ENCODE measurements at places on chromosomes 2 and 18.

- no peak for DNase-seq
Measured at GRCh38 chr2:220748875-220749479, 823.1 kb downstream of the EPHA4 start.

DNA sequence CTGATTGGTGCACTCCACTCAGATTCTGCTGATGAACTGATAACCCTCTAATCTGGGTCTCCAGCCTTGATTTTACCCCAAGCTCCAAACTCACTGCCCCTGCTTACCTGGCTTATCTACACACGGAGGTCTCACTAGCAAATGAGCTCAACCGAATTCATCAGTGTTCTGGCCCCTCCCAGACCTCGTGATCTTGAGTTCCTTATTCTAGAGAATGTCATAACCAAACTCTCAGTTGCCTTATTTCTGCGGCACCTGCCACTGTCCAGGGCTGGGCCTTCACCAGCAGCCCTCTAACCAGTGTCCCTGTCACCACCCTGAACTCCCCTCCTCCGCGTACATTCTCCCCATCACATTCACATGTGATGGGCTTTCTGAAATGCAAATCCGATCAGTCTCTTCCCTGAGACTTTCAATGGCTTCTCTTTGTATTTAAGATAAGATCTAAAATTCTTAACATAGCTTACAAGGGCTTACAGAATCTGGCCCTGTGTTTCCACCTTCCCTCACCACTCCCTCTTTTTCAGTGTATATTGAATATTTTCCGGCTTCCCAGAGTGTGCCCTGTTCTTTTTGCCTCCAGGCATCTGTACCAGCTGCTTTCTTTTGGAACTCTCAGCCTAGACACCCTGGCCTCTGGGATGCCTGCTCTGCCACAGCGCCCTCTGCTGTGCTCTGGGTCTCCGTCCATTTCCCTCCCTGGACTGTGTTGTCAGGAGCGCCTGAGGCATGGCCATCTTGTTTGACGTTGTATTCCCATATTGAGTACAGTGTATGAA lies 31.1 kb downstream of the NAB1 start:
- peak; percentile 18 for DNase-seq

DNA sequence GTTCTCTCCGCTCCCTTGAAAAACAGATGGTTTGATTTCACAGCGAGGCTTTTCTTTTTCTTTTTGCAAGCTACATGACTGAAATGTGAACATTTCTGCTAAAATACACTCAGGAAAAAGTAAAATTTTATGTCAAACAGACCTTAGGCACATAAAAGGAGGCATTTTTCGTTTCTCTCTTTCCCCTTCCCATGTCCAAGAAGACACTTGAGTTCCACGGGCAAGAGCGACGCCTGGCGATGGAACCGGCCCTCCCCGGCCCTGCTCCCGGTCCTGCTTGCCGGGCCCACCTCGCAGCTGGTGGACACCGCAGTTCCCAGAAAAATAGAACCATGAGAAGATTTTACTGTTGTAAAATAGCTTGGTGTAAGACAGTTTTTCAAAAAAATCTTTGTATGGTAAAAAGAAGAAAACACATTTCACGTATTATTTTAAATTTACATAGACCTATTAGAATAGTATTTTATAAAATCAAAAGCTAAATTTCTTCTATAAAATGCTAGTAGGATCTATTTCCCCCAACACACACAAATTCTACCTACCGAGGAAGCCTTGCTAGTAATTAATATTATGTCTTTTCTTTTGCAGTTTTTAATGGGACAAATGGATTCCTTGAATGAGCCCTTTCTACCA lies 2.3 kb upstream of the ALKAL2 start:
- DNase-seq: no peak

GRCh38 chr2:215982465-215982875 lies 30.9 kb downstream of the MREG start:
- no peak for DNase-seq

DNA sequence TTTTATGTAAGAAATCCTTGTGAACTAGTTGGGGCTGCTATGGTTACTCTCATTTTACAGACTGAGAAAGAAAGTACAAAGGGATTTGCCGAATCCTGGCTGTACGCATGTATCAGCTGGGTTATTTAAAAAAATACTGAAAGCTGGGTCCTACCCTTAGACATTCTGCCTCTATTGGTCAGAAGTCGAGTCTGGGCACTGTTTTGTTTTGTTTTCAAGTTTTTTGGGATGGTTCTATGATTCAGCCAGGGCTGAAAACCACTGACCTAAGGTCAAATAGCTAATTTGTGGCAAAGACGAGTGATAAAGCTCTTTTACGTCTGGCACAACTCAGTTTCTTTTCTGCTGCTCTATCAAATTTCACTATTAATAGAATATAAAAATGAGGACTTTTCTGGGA lies 5.9 kb upstream of the SLC8A1 start:
- DNase-seq: no peak

- DNase-seq: no peak
Measured at GRCh38 chr2:100664021-100664755, 101.4 kb downstream of the PDCL3 start.

- DNase-seq: no peak
Measured at GRCh38 chr2:204530464-204530805, 14.8 kb upstream of the PARD3B start.

DNA sequence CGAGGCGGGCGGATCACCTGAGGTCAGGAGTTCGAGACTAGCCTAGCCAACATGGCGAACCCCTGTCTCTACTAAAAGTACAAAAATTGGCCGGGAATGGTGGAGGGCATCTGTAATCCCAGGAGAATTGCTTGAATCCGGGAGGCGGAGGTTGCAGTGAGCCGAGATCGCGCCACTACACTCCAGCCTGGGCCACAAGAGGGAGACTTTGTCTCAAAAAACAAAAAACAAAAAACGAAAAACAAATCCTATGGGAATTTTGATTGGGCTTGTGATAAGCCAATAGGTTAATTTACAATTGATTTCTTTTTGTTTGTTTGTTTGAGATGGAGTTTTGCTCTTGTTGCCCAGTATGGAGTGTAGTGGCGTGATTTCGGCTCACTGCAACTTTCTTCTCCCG lies 24.2 kb upstream of the TOGARAM2 start:
- no peak for DNase-seq

GRCh38 chr18:76426737-76427305 lies 68.2 kb downstream of the ZNF516 start:
- no peak for DNase-seq

DNA sequence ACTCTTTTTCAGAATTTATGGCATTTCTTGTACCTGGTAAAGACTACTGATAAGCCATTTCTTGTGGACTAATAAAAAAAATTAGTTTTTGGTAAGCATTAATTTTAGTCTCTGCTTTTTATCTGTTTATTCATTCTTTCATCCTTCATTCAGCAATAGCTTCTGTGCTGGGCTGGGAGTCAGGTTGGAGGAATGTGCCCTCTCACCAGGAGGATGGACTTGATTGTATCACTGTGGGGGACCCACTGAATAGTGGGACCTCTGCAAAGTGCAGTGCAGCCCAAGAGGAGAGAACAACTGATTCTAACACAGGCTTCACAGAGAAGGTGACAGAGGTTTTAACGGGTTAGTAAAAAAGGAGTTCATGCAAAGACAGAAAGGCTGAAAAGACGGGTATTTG lies 39.1 kb downstream of the CDC42EP3 start:
- DNase-seq: no peak

Measured in stimulated activated CD4-positive, alpha-beta T cell treated with anti-CD3 and anti-CD28 coated beads, Interleukin-15, amount 100 ng/mL, for 1 hour (primary cell).